Right renal pelvis (tissue), 4 donors: ENCODE measurements at places on chromosomes 7 and 10. TPM values are rescaled to one million over a fixed set of nuclear protein-coding genes. Genes with fewer than 3 reads are reported as not detected.

FAM20C gene
- 68.9 TPM for polyA plus RNA-seq

DNA sequence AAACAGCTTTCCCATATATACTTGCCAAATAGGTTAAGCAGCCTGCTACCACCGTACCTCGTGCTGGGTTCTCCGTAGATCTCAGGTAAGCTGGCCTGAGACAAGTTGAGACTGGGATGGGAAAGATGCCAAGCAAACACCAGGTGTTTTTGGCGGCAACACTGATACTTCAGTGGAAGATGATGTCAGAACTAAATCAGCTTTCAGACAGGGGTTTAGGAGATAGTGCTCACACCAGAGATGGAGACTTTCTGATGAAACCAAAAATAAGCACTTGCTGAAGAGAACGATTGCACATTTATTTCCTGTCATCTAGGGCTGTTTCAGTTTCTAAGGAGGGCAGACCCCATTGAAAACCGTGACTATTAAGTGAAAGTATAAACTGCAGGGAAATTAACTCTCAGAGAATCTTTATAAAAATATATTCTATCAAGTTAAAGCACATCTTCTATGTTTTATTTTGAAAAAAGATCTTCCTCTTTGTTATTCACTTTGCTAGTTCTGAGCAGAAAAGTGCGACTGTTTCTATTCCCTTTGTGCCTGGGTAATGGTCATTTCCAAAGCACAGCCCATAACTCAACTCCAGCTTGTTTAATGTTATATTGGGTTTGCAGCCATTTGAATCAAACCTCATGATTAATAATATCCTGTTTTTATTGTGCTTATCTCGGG is 149.9 kb downstream of the CPED1 start:
- DNase-seq, result no peak

DNA sequence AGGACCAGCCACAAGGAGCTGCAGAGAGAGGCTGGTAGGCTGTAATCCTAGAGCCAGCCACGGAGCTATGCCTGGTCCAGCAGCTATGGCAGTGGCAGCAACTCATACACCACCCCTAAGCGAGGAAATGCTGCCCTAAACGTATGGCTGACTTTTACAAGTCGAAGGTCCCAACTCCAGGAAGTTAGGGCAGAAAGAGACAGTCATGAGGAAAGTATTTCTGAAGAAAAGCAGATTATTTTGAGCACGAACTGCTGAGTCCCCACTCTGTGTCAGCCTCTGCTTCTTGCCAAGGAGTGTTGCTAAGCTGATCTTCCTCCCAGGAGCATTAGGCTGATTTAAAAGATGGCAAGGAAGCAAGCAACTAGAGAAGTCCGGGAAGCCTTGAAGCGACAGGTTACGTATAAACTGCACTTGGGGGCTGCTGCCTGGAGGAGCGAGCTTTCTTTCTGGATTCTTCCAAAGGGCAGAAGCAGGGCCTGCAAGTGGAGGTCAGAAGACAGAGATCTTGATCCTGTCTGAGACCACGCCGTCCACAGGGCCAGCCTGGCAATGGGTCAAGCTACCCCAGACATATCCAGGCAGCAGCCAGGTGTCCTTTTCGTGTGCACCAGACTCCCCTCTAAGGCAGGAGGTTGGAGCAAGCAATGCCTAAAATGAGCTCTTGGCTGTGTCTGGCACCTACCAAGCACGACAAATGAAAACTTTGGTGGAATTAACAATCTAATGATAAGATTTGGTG is 39.4 kb downstream of the PLXNA4 start:
- no peak for DNase-seq

DNA sequence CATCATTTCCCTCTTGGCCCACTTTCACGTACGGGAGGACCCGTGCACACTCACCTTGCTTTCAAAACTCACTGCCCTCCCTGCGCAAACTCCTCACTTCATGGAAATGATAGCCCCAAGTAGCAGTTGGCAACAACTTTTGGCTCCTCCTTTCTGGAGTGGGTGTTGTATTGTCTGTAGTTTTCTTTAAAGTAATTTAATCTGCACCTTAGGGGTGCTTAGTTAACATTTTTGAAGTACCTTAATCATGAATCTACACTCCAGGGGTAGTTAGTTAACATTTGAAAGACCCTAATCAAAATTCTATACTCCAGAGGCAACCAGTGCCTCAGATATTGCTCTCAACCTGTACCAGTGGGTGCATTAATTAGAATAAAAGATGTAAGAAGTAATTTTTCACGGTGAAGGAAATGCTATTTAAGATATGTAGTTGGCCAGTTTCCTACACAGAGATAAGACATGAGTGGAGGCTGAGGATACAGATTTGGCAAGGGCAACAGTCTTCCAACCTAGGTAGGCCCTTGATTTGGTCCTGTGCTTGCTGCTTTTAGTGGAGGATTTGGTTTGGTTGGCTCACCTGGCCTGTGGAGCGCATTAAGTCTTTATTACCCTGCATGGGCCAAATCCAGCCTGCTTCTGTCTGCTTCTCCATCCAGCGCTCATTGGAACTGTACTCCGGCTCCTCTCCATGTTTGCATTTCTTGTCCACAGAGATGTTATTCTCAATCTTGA is 93.0 kb downstream of the EXOC4 start:
- no peak for DNase-seq

DNA sequence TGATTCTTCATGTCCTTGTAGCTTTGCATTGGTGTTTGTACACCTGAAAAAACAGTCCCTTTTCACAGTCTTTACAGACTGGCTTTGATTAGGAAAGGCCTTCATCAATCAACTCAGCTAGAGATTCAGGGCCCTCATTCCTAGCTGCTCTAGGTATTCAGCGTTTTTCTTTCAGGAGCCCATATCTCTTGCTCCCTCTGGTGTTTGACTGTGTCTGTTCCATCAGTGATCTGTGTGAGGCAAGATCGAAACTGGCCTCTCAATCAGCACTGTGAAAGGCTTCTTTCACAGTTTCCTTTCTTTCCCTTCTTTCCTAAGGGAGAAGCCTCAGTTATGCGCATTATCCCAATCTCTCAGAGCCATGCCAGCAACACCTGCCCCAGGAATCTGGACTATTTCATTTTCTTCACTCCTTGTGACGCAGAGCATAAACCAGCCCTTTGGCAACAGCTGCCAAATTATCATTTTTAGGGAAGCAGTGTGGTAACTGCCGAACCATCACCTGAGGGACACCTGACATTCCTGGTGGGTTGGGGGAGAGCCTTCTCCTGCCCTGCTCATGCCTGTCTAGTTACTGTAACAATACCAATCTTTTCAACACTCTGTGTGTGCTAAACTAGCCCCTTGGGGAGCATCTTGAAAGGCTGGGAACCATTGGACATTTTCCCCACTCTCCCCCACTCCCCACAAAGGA is 75.7 kb upstream of the CCDC71L start:
- DNase-seq, result no peak
